ENCODE measurements at places on chromosomes 5 and 9.

DNA sequence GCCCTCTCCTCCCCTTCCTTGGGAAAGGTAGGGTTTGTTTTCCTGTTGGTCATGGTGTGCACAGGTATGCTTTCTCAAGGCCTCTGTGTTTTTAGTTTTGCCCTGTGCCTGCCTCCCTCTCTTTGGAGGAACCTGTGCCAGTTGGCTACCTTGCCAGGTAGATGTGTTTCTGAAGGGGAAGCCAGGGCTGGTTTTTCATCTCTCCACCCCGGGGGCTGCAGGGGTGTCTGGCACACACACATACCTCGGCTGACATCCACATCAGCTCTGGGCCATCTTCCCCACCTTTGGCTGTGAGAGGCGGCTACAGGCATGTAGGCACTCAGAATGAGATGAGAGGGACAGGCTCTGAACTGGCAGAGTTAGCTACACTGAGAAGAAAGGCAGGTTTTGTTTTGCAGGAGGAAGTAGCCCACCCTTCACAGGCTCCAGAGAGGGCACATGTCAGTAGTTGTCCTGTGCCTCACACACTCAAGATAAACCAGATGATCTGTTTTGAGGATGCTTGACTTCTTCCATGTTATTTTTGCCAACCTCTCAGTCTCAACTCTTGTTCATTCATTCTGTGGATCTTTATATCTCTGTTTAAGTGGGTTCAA, 9.7 kb downstream of the RGMB start:
- DNase-seq = no peak

- no peak for DNase-seq
These were observed 379.4 kb downstream of the SEMA5A start for GRCh38 chr5:9166202-9167112.

- no peak for DNase-seq
These were observed 24.6 kb downstream of the LOX start for GRCh38 chr5:122053181-122054109.

DNA sequence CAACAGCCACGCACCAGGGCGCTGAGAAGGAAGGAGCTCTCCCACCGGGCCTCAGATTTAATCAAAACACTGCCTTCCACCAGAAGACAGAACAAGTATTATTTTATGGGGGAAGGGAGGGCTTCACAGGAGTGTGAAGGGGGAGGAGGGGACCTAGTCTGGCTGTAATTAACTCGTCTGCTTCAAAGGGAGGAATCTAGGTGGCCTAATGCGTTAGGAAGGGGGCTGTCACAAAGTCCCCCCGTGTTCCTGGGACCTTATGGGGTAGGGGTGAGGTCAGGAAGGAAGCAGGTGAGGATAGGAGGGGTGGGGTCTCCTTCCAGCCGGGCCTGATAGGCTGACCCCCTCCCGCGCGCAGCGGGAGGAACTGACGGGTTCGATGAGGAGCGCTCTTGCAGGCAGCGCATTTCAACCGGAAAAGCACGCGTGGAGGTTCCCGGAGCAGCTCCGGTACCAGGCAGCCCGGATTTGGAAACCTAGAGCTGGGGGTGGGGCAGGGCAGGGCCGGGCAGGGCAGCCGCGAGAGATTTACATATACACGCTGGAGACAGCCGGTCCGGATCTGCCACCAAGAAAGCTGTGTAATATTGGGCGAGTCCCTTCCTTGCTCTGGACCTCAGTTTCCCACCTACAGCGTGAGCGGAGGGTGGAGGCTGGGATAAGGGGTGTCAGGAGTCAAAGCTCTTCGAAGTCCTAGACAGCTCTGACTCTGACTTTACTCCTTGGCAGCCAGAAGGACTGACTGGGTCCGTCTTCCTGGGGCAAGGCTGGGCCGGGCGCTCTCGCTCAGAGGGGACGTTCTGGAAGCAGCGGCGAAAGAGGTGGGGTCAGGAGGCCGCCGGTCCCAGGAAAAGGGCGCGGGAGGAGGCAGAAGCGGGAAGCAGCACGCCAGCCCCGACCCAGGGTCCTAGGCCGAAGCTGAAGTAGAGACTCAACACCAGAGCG, 1.8 kb downstream of the SHB start:
- DNase-seq = no peak

- DNase-seq = no peak
These were observed 255.5 kb downstream of the PDE4D start for GRCh38 chr5:59637884-59638580.

GRCh38 chr9:27248702-27249101, 48.2 kb downstream of the EQTN start:
- no peak for DNase-seq

GRCh38 chr9:78612091-78612490, 315.2 kb downstream of the PSAT1 start:
- no peak for DNase-seq

DNA sequence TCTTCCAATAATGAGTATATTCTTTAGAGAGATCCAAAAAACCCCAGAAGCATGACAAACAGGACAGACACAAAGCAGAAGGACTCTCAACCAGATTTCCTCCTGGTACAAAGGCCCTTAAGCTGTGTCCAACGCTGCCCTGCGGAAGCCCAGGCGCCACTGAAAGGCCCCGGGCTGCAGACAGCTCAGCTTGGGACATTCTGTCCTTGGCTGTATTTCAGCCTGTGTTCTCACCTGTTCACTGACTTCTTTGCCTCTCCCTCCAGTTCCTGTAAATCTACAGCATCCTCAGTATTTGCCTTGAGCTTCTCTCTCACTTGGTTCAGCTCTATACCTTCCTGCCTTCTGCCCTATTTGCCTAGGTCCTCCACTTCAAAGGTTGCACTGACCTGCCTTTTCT, 96.5 kb downstream of the SH3TC2 start:
- no peak for DNase-seq

DNA sequence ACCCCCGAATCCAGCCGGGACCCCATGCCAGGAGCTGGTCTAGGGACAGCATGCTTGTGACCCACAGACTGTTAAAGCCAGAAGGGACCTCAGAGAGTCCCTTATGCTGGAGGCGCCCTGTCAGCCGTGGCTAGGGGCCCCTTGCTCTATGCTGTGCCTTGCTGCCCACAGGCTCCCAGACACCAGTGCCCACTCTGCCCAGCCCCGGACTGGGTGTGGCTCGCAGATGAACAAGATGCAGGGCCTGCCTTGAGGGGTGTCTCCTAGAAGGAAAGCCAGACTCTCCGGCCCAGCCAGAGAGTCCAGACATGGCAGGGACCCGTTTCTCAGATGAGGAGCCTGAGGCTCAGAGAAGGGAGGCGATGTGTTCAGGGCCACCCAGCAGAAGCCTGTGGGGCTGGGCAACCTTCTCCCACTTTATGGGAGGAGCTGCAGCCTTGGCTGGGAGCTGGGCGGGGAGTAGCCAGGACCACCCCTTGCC, 85.7 kb downstream of the LMX1B start:
- no peak for DNase-seq

- DNase-seq = no peak
These were observed 10.3 kb downstream of the SLC6A19 start for GRCh38 chr5:1211701-1212100.

DNA sequence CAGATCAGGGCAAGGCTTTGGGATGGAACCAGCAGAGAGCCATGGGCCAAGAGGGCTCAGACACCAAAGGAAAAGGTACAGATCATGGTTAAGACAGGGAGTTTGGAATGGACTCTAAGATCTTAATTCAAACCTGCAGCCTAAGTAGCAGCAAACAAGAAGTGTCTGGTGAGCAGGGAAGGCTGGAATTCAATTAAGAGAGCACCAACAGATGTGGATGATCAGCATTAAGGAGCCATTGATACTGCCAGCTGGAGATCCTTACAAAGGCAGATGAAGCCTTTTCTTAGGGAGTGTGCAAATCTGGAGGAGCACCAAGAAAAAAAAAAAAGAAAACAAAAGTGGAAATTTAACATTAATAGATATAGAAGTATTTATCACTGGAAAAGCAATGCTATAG, 516.8 kb downstream of the RASEF start:
- DNase-seq = no peak

- no peak for DNase-seq
These were observed 63.8 kb downstream of the EHMT1 start for GRCh38 chr9:137682428-137683105.

DNA sequence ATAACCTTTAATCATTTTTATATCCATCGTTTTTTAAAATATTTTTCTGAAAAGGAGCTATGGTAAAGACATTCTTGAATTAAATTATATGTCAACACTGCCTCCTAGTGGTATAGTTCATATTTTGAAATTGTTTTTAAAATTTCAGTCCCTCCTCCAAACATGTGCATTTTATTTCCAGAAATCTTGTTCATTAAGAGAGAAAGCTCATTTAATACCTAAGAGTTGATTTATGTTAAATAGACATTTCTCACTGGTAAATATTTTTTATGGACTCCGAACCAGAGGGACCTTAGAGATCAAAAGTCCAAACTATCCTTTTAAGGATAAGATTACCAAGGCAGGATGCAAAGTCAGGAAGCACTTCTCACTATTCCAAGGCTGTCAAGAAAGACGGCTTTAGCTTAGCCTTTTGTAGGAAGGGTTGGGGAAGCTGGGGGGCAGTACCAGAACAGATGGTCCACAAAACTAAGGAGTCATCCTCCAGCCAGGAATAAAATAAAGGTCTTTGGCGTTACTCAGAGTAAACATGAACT, 21.6 kb downstream of the BHMT start:
- DNase-seq = no peak

DNA sequence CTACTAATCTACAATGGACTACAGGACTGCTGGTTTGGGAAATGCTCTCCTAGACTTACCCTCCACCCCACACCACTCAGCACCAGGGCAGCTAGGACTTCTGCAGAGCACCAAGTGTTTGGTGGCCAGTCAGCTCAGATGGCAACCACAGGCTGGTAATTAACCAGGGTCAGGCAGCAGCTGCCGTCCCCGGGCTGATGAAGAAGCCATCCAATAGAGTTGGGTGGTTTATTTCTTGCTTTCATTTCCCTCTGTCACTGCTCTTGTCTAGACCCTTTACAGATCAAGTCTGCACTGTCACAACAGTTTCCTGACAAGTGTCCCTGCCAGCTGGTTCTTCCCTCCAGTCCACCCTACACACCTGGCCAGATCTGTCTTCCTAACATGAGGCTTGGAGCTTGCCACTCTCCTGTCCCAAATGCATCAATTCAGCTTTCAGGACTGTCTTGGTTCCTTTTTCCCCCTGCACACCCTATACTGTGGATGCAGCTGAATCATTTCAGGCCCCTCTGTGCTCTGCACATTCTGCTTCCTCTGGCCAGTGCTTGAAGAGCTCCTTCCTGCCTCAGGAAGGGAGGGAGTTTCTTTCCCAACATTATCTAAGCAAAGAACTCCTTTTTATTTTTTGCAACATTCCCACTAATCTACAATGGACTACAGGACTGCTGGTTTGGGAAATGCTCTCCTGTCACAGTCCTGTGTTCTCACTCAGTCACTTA, 30.2 kb upstream of the HSPA9 start:
- no peak for DNase-seq

- no peak for DNase-seq
These were observed 1409.7 kb upstream of the CDH18 start for GRCh38 chr5:21397693-21398092.

GRCh38 chr5:170701334-170701733, 82.2 kb upstream of the GABRP start:
- DNase-seq = no peak

DNA sequence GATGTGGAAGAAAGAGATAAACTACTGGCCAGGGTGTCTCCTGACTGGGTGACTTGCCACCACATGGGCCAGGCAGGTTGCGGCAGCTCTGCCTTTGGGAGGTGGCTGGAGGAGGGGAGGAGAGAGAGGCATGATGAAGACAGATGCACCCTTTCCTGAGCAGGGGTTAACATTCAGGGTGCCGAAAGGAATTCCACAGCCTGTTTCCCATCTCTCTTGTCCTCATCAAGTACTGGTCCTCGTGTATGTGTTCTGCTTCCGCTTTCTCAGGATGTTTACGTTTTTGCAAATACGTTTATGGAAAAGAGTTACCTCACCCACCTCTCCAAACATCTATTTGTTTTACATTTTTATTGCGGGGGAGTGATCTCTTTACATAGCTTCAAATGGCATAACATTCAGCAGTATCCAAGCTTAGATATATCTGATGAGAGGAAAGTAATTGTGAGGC, 73.4 kb downstream of the C9orf85 start:
- no peak for DNase-seq

DNA sequence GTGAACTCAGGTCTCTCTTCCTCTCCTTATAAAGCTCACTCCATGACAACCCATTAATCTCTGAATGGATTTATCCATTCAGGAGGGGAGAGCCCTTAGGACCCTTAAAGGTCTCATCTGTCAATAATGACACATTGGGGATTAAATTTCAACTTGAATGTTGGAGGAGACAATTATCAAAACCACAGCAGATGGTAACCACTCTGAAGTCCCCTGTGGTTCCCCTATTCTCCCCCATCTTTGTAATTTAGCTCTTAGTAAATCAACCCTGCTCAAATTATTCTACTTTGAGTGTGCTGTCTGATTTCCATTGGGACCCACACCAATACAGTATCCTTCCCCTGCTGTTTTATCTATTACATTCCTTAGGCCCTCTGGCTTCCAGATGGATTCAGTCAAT, 72.0 kb upstream of the RAI14 start:
- DNase-seq = no peak

DNA sequence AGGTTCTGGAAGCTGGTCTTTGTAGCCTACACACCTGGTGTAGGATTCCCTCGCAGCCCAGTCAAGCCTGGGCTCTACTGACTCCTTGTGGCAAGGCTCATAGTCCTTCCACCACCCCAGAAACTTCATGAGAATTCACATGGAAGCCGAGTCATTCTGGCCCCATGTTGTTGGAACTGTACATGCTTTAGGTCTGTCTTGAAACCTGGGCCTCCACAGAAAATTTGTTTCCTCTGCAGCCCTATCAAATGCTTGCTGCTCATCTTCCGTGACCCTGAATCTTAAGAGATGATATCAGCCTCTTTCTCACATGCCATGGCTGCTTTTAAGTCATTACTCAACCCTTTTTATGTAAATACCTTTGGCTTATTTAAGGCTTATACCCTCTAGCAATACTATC, 113.4 kb upstream of the GRHPR start:
- peak; percentile 15 for DNase-seq

GRCh38 chr9:125238915-125239446, 2.2 kb downstream of the HSPA5 start:
- DNase-seq = no peak

DNA sequence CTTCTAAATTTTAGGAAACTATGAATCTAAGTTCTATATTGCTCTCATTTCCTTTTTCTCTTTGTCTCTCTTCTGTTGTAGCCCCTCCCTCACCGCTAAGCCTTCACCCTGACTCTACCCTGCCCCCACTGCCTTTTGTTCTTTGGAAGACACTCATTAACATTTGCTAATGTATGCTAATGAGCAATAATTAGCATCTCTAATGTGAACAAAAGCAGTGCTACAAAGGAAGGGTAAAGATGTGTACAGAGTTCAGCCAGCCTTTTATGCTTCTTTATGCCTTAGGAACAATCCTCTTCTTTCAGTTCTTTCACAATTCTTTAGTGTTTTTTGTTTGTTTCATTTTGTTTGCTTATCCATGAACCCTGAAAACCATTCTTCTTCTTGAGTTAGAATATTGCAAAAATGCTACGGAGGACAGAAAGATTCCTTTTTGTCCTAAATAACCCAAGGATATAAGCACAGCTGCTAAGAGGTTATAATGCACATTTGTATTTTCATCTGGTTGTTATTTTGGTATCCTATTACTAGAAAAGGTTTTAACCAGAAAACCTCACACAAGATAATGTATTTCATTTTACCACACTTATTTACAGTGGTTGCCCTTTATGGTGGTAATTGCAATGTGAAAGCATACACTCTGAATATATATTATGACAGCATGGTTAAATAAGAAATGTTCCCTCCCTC, 159.3 kb downstream of the TMC1 start:
- DNase-seq = no peak
